ENCODE measurements at places on chromosomes 11 and 22.

- no peak for DNase-seq
These were observed 37.7 kb upstream of the MMP12 start for GRCh38 chr11:102912482-102912830.

GRCh38 chr11:42036201-42036600 is 576.7 kb upstream of the LRRC4C start:
- no peak for DNase-seq

GRCh38 chr11:46513934-46514342 is 79.9 kb downstream of the AMBRA1 start:
- no peak for DNase-seq

DNA sequence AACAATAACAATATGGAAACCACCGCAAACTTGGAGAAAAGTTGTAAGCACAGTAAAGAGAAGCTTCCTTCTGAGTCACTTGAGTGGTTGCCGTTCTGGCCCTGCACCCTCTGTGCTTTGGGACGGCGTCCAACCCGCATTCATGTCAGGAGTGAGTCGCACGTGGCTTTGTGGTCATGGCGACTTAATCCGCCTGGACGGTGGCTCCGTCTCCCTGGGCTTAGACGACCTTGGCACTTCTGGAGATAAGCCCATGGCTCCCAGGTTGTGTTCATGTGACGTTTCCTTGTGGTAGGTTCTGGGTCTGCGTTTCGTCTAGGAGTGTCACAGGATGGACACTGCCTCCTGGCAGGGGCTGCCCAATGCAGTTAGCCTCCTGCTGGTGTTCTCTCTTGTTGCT is 40.5 kb downstream of the TPCN2 start:
- DNase-seq: no peak

GRCh38 chr11:77813256-77813655 is 7.3 kb downstream of the RSF1 start:
- DNase-seq: no peak

- no peak for DNase-seq
These were observed 53.4 kb upstream of the EMID1 start for GRCh38 chr22:29152045-29152953.

GRCh38 chr22:46149512-46150033 is 753 bp upstream of the PPARA start:
- no peak for DNase-seq

DNA sequence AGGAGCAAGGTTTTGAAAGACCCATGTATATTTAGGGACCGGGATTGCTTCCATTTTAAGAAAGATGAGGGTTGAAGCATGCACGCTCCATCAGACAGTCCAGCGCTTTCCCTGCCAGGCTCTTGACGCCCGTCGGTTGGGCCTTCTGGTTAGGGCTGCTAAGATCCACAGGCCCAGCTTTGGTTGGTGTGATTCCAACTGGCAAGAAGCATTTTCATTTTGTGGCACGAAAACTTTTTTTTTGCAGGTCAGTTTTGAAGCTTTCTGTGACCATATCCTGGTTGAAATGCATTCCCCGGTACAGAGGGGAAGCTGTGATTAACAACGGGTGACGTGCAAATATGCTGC is 34.3 kb upstream of the MPPED1 start:
- no peak for DNase-seq

DNA sequence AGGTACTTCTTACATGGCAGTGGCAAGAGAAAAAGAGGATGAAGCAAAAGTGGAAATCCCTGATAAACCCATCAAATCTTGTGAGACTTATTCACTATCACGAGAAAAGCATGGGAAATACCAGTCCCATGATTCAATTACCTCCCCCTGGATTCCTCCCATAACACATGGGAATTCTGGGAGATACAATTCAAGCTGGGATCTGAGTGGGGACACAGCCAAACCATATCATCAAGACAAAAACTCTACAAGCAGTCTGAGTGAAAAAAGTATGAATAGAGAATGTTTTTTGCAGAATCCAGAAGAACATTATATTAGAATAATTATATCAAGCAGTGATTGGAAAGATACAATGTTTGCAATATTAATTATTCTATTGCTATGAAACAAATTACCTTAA is 893.7 kb downstream of the FAM181B start:
- no peak for DNase-seq

DNA sequence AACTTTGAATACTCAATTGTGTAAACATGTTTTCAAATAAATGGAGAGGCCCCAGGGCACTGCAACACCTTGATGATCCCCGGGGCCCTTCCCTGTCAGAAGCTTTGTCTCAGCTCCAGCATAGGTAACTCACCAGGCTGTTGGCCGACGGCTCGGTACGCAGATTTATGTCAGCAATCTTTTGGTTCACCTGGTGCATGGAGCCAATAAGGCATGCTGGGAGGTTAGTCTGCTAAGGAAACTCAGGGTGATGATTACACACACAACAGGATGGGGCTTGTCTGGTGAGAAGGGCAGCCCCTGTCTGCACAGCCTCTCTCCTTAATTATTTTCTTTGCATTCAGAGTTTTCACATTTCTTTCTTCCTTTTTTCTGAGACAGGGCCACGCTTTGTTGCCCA is 10.8 kb downstream of the FAM227A start:
- no peak for DNase-seq

- no peak for DNase-seq
These were observed 192.6 kb upstream of the NARS2 start for GRCh38 chr11:78767027-78767932.

DNA sequence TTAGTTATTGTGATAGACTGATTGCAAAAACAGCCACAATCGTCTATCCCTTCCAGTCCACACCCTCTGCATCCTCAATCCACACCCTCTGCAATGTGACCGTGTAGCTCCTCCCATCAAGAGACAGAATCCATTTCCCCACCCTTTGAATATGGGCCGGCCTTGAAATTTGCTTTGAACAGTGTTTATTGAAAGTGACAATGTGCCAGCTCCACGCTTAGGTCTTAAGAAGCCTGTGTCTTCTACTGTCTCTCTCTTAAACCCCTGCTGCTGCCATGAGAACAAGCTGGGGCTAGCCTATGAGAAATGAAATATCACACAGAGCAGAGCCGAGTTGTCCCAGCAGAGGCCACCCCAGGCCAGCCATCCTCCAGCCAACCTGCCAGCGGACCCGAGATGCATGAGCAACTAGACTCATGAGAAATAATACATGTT is 22.3 kb upstream of the MICAL2 start:
- DNase-seq: no peak

- DNase-seq: no peak
These were observed 1.2 kb upstream of the ZPR1 start for GRCh38 chr11:116788975-116789374.

- DNase-seq: no peak
These were observed 472.3 kb downstream of the BRD1 start for GRCh38 chr22:49355211-49355920.

GRCh38 chr11:61702701-61703312 is 22.6 kb downstream of the DAGLA start:
- DNase-seq: no peak

- DNase-seq: no peak
These were observed 6.6 kb upstream of the KLHL35 start for GRCh38 chr11:75439495-75440120.

DNA sequence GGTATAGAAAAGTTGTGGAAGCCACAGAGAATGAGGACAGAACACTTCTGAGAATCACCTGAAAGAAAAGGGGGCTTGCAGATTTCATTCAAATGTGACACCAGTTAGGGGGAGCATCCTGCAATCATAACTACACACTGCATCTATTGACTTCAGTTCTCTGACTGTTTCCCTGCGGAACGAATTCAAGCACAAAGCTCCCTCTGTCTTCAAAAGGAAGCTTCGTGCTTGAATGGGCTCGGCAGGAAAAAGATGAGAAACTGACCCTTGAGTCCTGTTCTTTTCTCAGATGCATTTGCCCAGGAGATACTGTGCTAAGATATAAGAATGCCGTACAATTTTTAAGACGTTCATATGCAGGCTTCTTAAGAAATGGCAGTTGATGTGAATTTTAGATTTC is 2000.4 kb upstream of the RAG2 start:
- DNase-seq: no peak

DNA sequence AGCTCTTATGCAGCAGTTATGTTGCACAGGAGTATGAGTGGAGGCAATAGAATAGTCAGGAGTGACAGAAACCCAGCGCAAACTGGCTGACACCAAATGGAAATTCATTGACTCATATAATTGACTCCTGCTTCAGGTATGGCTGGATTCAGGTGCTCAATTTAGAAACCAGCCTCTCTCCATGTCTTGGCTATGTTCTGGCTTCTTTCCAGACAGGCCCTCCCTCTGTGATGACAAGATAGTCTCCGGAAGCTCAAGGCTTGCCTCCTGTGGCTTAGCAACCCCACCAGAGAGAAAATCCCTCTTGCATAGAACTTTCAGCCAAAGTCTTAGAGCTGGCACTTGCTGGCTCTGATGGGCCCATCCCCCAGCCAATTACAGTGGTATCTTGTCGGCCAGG is 28.1 kb upstream of the MN1 start:
- DNase-seq: no peak

- DNase-seq: no peak
These were observed 245.8 kb downstream of the KIRREL3 start for GRCh38 chr11:126754591-126755426.

- peak; percentile 75 for DNase-seq
These were observed 71.0 kb downstream of the JAM3 start for GRCh38 chr11:134139873-134140331.

GRCh38 chr22:40876907-40877306 is 15.0 kb upstream of the DNAJB7 start:
- no peak for DNase-seq

DNA sequence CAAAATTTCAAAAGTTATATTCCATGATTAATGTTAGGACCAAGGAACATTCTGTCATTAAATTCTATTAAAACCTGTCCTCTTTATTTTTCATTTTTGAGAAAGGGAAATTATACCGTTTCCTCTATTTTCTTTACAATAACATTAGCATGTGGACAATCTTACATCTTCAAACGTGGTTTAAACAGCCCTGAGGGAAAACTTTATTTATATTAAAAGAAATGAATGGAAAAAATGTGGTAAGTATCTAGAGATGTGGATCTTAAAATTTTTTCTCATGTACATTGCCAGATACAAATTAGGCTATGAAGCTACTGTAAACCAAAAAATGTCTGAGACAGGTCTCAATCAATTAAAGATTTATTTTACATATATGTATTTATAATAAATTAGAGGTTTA is 18.9 kb upstream of the FIBIN start:
- DNase-seq: no peak

DNA sequence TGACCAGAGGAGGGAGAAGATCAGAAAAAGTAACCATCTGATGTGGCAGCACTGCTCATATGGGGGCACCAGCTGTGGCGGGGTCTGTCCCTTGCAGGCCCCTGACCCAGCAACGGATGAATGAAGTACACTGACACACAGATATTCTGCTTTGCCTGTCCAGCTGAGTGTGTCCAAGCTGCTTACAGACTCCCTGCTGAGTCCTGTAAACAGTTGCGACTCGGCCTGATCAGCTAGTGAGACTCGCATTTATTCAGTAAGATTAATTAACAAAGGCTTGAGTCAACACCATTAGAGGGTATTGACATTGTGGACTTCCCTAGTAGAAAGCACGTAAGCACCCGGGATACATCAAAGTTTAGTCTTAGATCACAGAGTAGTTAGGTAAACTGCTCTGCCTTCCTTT is 15.3 kb upstream of the OR10D3 start:
- DNase-seq: no peak
